ENCODE measurements at places on chromosomes 4 and X.

GRCh38 chrX:107547621-107548020, 80.7 kb upstream of the PRPS1 start:
- no peak for DNase-seq

GRCh38 chr4:17033768-17034181, 135.3 kb upstream of the LDB2 start:
- DNase-seq: no peak

GRCh38 chr4:114085611-114086345, 106.3 kb upstream of the ARSJ start:
- DNase-seq: no peak

DNA sequence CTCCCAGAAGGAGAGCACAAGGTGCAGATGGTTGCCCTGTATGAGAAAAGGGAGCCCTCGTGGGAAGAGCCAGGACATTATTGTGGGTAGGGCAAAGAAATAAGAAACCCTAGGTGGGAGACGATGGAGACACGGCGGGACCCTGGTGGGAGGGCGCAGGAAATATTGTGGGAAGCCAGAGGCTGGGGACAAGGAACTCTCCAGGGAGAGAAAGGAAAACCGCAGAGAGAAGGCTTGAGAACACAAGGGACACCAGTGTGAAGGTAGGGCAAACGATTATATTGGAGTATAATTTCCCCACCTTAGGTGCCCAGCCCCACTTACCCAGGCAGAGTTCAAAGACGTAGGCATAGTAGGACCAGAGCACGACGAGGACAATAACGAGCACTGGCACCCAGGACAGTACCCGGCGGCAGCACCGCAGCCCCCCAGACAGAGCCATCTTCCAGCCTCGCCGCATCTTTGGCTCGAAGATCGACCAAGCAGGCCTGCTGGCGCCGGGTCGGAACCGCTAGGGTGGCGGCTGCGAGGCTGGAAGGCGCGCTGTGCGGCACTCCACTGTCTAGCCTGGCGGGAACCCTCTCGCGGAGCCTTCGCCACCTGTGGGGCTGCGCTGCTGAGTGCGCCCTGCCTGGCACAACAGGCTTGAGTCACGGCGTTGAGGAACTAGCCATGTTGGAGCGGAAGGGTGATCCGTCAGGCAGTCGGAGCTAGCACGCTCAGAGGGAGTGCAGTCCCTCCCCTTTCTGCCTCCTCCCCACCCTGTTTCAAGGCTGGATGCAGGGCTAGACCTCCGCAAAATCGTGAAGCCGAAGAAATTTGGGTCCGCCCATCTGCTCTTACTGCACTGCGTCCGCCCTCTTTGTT, at the start of gene ZDHHC15:
ZDHHC15 (minus strand) TSS at position 473 of the 867 bp plus-strand sequence; CDS start at position 460, 13 bp downstream.
- peak; percentile 37 for DNase-seq

DNA sequence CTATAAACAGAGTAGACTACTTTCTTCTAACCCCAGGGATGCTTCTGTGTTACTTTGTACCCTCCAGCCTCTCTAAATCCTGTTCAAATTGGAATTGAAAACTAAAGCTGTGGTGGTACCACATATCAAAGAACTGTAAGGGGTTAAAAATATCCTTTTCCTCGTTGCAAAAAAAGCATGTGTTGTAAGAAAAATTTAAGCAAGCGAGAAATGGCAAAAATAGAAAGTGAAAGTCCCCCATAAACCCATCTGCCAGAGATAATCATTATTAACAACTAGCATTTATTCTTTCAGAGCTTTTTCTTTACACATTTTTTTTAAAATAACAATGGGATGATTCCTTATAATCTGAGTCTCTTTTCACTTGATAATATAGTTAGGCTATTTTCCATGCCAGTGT, 40.6 kb downstream of the TMEM164 start:
- no peak for DNase-seq

GRCh38 chr4:149047368-149047767, 605.2 kb upstream of the NR3C2 start:
- no peak for DNase-seq

DNA sequence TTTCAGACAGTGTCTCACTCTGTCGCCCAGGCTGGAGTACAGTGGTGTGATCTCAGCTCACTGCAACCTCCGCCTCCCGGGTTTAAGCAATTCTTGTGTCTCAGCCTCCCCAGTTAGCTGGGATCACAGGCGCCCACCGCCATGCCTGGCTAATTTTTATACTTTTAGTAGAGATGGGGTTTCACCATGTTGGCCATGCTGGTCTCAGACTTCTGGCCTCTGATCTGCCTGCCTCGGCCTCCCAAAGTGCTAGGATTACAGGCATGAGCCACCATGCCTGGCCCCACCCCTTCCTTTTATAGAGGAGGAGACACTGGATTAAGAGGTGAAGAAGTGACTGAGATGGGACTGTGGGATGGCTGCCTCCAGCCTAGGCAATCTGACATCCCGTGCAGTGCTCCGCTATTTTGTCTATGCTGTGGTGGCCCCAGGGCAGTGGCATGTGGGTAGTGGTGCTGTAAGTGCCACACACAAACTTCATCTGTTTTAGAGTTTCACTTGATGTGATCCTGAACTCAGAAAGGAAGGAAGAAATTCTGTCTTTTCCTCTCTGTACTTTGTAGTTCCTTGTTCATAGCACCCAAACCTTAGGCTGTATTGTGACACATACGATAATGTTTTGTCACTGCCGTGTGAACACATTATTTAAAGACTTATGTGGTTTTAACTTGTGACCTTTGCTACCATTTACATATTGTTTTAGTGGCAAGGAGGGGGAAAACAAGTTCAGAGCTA, 48.9 kb downstream of the FNIP2 start:
- DNase-seq: no peak

DNA sequence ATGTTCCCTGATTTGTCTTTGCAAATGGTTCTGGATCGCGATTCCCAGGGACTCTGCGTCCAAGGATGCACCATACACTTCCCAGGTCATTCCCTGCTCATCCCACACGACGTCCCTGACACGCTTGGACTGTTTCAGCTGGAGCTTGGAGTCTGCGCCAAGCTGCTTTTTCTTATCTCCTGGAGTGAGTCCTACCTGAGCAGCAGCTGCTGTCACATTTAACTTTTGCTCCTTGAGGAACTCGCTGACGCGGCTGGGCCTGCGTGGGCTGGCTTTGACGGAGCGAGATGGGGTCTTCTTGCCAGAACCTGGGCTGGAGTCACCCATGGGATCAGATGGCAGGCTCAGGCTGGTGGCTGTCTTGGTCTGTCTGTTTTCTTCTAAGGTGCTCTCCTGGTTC, 59.6 kb downstream of the GPRIN3 start:
- no peak for DNase-seq

DNA sequence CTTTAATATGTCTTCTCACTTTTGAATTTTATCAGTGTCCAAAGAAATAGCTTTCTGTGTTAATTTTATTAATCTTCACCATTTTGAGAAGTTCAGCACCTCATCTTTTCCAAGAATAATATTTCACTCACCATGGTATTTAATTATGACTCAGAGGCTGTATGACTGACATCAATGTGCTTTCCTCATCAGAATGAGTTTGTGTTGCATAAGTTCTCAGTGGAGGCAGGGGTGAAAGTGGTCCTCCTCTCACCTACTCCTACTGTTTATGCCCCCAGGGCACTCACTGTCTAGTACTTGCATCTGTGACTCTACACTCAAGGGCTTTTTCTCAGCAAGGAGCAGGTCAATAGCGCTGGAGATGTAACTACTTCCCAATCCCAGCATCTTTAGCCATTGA, 905.3 kb upstream of the INTU start:
- no peak for DNase-seq

DNA sequence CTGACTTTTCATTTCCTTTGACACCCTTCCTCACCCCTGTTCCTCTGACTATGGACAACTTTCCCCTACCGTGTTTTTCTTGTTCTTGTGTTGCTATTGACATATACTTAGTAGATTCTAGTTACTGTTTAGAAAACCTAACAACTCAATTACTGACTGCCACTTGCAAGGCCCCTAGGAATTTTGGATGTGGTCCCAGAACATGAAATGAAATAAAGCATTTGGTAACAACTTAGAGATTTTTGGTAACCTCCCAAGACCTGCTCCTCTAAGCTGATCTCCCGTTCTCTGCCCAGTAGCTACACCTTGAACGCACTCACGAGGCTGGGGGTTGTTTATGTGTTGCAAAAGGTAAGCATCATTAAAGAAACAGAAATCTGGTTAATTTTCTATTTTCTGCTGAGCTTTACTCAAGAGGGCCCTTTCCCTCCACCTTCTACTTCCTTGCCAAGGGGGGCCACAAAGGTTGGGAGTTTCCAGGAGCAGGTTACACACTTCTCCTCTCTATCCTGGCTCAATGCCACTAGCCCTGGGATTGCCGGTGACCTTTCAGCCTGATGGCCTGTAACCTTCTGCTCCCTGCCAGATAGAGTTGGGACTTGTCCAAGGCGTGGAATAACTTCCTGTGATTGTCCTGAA, 20.5 kb downstream of the GAB3 start:
- no peak for DNase-seq

- no peak for DNase-seq
These were observed 12.8 kb upstream of the TNIP2 start for GRCh38 chr4:2768921-2769336.

- DNase-seq: no peak
These were observed 94.0 kb upstream of the DDIT4L start for GRCh38 chr4:100284129-100284880.
